Naive thymus-derived CD8-positive, alpha-beta T cell (primary cell): ENCODE measurements at places on chromosomes 13 and 19. TPM values are rescaled to one million over a fixed set of nuclear protein-coding genes. Genes with fewer than 3 reads are reported as not detected.

FAM124A gene
- polyA plus RNA-seq: not detected

LILRB4 gene
- polyA plus RNA-seq: not detected

MBD3L5 gene
- not detected for polyA plus RNA-seq

ZNF536 gene
- not detected for polyA plus RNA-seq

MIA gene
- not detected for polyA plus RNA-seq

CD22 gene
- polyA plus RNA-seq: 0.46 TPM

FAM83E gene
- not detected for polyA plus RNA-seq

FBN3 gene
- polyA plus RNA-seq: not detected

MAST1 gene
- polyA plus RNA-seq: 0.97 TPM

STX10 gene
- 50.2 TPM for polyA plus RNA-seq

LGALS7 gene
- polyA plus RNA-seq: not detected

IGLON5 gene
- polyA plus RNA-seq: not detected

ZNF546 gene
- polyA plus RNA-seq: 4.0 TPM

ZNF433 gene
- polyA plus RNA-seq: 7.5 TPM

DACH1 gene
- polyA plus RNA-seq: not detected

PDX1 gene
- polyA plus RNA-seq: not detected

UHRF1 gene
- 0.52 TPM for polyA plus RNA-seq

IGFL2 gene
- polyA plus RNA-seq: not detected

TUBA3C gene
- not detected for polyA plus RNA-seq

NXNL1 gene
- not detected for polyA plus RNA-seq

IL4I1 gene
- polyA plus RNA-seq: 0.24 TPM

MISP gene
- polyA plus RNA-seq: not detected

PRRG2 gene
- polyA plus RNA-seq: 0.28 TPM

SIGLEC12 gene
- polyA plus RNA-seq: not detected

SLC8A2 gene
- polyA plus RNA-seq: not detected

CIRBP gene
- polyA plus RNA-seq: 273 TPM

PBX4 gene
- 2.6 TPM for polyA plus RNA-seq

FCER2 gene
- polyA plus RNA-seq: 0.23 TPM

VN1R2 gene
- polyA plus RNA-seq: not detected

GRIN2D gene
- polyA plus RNA-seq: not detected

ZNF136 gene
- 17.8 TPM for polyA plus RNA-seq

CCDC122 gene
- 1.5 TPM for polyA plus RNA-seq

PSG4 gene
- not detected for polyA plus RNA-seq

DZIP1 gene
- polyA plus RNA-seq: not detected

SIGLEC8 gene
- not detected for polyA plus RNA-seq

CCL25 gene
- polyA plus RNA-seq: 0.22 TPM
